Adipocyte (in vitro differentiated cells): ENCODE measurements at places on chromosomes 16 and 17.

DNA sequence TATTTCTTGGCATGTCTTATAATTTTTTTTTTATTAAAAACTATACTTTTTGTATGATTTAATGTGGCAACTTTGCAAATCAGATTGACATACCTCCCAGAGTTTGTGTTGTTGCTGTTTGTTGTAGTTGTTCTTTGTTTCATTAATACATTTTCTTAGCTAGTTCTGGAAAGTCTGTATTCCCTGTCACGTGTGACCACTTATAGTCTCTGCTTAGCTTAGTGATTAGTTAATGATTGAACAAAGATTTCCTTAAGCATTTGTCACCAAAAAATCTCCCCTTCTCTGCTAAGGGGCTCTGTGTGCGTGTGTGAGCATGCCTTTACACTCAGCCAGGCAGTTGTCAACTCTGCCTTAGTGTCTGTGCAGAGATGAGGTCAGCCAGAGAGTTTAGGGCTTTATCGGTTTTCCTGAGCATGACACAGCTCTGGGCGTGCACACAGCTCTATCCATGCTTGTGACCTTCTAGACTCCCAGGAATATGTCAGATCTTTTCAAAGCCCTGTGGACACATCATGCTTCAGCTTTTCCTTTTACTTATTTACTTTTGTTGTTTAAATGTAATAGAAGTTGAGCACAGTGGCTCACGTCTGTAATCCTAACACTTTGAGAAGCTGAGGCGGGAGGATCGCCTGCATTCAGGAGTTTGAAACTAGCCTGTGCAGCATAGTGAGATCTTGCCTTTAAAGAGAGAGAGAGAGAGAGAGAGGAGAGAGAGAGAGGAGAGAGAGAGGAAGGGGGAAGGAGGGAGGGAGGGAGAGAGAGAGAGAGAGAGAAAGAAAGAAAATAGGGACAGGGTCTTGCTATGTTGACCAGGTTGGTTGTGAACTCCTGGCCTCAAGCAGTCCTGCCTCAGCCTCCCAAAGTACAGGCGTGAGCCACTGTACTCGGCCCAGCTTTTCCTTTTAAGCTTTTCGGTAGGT is 21.9 kb downstream of the DNAI2 start:
- no peak for DNase-seq

GRCh38 chr17:5344914-5345313 is 62.8 kb downstream of the RABEP1 start:
- DNase-seq = no peak

GRCh38 chr16:60107437-60107836 is 1373.3 kb upstream of the GOT2 start:
- DNase-seq = no peak

- no peak for DNase-seq
These were observed 82.6 kb upstream of the GNAO1 start for GRCh38 chr16:56108724-56109123.

DNA sequence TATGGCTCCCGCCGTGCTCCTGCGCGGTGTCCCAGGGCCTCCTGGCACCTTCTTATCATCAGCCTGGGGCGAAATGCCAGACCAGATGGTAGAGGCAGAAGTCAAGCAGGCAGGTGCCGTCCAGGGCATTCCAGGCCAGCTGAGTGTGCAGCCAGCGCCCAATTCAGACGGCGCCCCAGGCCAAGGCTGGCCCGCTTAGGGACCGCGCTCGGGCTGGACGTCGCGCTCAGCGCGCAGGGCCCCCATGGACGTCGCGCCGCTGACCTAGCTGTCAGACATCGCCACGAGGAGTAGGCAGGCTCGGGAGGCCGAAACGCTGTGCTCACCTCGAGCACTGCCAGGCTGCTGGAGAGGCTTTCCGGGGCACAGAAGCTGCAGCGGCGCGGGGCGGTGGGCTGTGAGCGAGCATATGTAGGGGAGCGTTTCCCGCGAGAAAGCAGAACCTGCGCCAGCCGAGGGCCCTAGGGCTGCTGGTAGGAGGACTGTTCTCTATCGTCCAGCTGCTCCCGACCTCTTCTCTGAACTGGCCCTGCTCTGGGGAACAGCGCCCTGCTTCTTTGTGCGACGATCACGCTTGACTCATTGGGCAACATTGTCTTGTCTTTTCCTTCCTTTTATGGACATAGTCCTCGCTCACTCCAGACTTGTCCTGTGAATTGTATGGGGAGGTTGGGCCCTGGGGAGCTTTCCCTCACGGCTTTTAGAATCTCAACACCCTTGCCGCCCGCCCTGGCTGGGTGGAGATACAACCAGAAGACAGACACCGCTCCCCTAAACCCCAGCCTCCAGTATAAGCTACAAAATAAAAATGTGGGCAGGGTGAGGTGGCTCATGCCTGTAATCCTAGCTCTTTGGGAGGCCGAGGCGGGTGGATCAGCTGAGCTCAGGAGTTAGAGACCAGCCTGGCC is 8.4 kb upstream of the CA4 start:
- DNase-seq = no peak

DNA sequence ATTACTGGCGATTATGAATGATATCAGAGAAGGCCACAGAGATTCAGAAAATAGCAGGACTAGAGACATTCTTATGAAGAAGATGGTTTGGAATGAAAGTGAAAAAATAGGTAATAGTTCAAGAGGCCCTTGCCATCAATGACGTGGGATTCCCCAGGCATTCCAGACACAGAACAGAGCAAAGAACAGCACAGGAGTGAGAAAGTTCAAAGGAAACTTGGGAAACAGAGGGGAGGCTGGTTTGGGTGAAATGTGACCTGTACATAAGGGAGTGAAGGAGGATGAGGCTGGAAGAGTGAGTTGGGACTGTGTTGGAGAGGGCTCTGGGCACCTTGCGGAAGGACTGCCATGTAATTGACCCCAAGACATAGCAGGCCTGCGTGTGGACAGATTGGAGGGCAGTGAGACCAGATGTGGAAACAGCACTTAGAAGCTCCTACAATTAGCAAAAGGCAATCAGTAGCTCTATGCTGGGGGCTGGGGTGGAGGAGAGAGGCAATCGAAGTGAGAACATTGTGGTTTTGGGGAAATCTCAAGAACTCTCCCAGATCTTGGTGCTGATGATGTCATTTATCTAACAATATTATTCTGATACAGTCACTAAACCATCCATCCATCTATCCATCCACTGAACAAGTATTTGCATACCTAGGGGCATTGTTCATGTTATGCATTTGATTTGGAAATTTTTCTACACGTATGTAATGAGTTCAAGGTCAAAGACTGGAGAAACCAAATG is 365.3 kb upstream of the ZFHX3 start:
- DNase-seq = no peak

DNA sequence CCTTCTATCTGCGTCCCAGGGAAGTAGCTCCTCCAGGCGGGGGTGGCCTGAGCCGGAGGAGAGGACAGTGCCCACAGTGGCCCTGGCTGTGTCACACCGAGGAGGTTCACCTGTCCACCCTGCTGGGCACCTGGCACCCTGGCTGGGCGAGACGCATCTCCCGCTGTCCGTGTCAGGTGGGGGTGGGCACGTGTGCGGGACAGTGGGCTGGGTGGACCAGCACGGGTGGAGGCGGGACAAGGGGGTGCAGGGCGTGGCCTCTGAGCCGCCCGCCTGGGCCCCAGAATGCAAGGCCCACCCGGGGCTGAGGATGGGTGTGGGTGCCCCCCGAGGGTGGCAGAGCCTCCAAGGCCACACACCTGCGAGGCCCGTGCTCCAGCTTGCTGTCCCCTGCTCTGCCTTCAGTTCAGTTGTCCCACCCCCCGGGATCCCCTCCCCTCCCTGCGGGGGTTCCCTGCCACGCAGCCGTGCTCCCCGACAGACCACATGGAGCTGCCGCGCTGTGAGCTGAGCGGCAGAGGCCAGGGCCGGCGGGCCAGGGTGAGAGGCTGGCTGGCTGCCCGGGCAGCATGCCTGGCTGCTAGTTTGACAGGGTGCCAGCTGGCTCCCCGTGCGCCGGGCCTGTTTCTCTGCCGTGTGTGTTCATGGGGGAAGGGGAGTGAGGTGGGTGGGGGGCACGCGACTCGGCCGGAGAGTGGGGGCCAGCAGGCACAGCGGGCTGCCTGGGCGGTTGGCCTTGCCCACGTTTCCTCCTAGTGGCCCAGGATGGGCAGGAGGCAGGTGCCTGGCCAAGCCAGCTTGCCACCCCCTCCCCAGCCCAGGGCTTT is 33.9 kb downstream of the BAHCC1 start:
- DNase-seq = peak; percentile 88

- DNase-seq = no peak
These were observed 11.2 kb downstream of the CYBC1 start for GRCh38 chr17:82439194-82439828.

DNA sequence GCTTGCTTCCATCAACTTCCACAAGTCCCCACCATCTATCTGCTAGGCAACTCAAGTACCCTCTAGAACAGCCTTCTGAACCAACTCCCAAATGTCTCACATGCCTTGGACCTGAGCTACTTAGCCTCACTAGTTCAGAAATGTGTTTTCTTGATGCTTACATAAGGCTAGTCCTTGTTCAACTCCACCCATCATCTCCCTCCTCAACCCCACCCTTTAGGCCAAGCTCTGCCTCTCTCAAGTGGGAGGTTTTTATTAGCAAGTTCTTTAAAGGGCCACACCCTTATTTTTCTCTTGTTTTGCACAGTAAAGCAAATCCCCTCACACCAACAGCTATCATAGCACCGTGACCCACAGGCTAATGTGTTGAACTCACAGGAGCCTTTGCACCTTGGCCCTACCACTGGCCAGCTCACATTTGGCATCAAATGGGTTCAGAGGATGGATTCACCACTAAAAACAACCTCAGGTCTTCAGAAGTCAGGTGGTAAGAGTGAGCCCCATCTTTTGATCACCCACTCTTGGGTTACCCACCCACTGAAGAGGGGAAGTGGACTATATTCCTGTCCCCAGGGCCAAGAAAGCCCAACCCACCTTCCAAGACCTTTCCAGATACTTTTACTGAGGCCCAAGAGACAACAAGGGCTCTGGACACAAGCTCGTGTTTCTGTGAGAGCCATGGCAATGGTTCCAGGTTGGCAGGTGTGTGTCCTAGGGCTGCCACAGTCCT is 12.2 kb downstream of the PIK3R5 start:
- DNase-seq = no peak

DNA sequence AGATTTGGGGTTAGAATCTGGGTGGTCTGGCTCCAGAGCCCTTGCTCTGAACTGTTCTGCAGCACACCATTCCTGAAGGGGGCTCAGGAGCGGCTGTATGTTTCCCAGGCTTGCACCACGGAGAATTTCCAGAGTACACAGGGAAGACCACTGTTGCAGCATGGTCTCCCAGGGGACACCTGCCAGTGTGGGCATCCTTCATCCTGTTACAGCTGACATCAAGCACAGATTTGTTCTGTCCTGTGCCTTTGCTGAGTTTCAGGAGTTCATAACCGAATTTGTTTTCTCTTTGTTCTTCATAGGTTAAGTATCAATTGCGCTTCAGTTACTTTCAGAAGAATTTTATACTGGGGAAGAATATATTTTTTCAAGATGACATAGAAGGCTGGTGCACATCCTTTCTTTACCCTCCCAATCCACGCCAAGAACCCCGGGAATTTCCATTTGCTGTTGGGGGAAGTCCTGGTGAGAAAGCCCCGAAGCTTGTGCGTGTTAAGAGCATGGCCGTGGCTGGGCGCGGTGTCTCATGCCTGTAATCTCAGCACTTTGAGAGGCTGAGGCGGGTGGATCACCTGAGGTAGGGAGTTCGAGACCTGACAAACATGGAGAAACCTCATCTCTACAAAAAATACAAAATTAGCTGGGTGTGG is 26.3 kb upstream of the ABCA3 start:
- no peak for DNase-seq

- DNase-seq = peak; percentile 14
These were observed 4.2 kb downstream of the CCL3 start for GRCh38 chr17:36085765-36086164.

GRCh38 chr16:62755938-62756337 is 719.7 kb upstream of the CDH8 start:
- DNase-seq = no peak

GRCh38 chr17:14089179-14089578 is 19.9 kb downstream of the COX10 start:
- DNase-seq = no peak

DNA sequence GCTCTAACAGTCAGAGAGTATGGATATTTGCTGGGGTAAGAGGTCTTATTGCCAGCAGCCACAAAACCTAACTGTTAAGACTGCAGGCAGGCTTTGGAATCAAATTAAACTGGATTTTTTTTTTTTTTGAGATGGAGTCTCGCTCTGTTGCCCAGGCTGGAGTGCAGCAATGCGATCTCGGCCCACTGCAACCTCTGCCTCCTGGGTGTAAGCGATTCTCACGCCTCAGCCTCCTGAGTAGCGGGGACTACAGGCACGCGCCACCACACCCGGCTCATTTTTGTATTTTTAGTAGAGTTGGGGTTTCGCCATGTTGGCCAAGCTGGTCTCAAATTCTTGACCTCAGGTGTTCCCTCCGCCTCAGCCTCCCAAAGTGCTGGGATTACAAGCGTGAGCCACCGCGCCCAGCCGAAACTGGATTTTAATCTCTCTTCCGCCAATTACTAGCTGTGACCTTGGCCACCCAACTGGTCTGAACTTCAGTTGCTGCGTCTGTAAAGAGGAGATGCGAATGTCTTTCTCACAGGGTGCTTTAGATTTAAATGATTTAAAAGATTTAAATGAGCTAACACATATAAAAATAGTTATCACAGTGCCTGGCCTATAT is 842 bp downstream of the MRPL10 start:
- DNase-seq = no peak

DNA sequence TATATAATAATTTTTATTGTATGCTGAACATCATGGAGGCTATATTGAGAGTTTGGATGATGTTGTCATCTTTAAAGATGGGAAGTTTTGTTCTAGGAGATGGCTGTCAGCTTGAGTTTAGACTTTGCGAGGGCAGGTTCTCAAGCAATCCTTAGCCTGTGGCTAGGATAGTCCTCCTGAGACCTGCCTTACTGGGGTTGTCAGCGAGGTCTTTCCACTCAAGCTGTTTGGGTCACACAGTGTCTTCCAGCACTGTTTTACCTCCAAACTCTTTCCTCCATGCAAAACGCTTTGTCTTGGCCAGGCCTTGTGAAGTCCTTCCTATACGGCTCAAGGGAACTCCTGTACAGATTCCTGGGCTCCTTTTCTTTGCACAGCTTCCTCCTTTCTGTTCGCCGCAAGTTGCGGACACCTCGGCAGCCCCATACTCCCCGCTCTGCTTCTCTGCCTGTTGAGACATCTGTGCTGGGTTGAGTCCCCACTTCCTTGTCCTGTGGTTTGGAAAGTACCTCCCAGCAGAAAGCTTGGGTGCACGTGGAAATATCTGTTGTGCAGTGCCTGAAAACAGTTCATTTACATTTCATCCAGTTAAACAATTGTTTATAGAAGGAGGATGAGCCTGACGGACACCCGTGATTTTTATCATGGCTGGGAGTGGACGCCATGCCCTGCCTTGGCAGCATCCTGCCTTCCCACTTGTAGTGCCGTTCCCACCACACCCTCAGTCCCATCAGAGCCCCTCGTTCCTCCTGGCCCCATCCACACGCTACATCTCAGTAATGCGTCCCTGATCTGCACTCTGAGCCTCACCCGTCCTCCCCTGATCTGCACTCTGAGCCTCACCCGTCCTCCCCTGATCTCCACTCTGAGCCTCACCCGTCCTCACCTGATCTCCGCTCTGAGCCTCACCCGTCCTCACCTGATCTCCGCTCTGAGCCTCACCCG is 55.0 kb upstream of the CBFA2T3 start:
- no peak for DNase-seq

GRCh38 chr16:2845116-2845515 is 12.9 kb downstream of the PRSS22 start:
- no peak for DNase-seq

- DNase-seq = no peak
These were observed 7.6 kb downstream of the CYB5B start for GRCh38 chr16:69431948-69432468.
